ENCODE measurements at places on chromosomes 1 and 21.

GRCh38 chr21:35510957-35511695 lies 462.0 kb upstream of the RUNX1 start:
- no peak for DNase-seq

GRCh38 chr1:94821636-94822305 lies 1.6 kb downstream of the SLC44A3 start:
- no peak for DNase-seq

- DNase-seq = no peak
These were observed 1.4 kb upstream of the SPRR2E start for GRCh38 chr1:153095764-153096163.

- DNase-seq = no peak
These were observed 104.6 kb downstream of the LAMC2 start for GRCh38 chr1:183290628-183291027.

DNA sequence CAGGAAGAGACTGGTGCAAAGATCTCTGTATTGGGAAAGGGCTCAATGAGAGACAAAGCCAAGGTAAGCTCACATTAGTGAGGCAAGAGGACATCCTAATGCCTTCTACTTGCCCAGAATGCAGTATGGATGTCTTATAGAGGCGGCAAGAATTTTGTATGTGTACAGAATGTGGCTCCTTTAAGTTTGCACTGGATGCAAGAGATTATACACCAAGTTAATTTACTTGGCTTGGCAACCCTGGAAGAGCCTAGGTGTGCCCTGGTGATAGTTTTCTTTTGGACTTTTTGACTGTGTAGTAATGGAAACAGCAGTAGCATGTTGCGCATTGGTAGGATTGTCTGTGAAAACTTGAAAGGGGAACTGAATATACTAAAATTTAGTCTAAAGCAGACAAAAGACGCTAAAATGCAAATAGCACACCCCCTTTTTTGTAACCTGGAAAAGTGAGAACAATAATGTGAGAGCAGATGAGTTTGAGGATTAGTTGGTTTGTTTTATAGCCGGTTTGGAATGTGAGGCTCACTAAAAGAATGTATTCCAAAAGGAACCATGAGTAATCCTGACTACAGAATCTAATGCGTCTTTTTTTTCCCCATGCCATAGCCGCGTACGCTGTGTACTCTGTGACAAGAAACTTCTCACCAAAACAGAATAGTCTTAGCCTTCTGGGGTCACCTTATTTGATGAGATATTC lies 18.1 kb downstream of the KHDRBS1 start:
- DNase-seq = no peak

DNA sequence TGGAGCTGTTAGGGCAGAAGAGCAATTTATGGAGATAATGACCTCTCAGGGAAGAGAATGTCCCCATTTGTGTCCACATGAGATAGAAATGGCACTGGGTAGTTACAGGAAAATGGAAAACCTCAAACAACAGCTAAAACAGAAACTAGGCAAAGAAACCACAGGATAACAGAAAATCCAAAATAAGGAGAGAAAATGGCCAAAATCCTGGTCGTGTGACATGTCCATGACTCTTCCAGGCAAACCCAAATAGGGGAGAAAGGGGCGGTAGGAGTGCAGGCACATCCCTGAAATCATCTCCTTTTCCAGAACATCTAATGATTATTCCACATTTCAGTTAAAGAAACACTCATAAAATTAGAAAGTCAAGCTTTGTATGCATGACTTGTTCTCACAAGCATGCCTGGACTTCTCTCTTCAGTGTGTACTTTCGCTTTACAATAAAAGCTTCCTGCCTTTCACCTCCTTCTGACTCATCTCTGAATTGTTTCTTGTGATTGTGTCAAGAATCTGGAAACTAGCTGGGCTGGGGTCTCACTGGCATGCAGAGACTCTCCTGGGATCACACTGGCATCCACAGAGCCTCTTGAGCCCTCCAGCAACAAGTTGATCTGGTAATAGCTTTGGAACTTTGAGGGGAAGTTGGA lies 171.4 kb upstream of the ZP4 start:
- no peak for DNase-seq

GRCh38 chr1:239098400-239099037 lies 287.8 kb upstream of the CHRM3 start:
- no peak for DNase-seq

DNA sequence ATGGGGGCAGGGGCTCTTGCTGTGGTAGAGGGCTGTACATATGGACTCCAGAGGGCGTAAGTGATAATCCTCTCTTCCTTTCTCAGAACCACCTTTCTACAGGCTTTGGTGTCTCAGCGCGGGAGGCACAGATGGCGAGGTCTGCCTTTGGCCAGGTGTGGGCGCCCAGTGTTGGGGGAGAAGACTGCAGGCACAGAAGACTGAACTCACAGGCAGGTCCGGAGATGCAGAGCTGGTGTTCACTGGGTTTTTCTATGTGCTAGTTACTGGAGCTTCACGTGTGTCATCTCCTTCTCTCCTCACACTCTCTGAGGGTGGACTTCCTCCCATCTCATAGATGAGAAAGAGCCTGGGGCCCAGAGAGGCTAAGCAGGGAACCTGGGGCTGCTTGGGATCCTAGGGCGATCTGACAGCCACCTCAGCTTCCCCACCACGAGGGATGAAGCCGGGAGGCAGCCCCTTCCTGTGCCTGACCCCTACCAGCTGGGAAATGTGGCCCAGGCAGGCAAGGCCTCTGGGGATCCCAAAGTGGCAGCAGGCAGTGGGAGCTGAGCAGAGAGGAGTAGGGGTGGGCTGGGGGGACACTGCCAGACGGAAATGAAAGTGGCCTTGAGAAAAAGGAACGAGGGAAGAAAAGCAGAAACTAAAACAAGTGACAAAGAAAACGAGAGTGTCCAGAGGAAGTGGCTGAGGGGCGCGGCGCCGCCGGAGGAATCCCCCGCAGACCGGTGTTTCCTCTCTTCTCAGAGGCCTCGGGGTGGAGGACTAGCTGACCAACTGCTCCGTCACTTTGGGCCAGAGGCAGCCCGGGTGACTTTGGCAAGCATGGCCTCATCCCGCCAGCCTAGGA lies 191.6 kb downstream of the HIVEP3 start:
- DNase-seq = no peak

GRCh38 chr1:245397771-245398170 lies 243.0 kb downstream of the KIF26B start:
- no peak for DNase-seq

DNA sequence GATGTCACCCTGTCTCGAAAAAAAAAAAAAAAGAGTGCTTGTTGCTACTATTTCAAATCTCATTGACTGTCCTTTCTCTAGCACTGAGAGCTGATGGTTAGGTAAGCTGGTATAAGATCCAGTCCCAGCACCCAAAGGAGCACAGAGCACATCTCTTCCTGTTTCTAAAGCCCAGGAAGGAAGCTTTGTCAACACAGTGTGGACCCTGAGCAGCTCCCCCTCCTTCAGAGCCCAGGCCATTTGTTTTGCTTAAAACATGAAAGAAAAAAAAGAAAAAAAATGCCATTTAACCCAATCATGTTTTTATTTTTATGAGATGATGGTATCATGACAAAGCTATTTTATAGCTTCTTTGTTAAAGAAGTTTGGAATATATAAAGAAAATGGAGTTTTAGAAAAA lies 184.1 kb upstream of the DUSP10 start:
- no peak for DNase-seq

GRCh38 chr1:59697150-59697800 lies 117.5 kb upstream of the HOOK1 start:
- DNase-seq = no peak

DNA sequence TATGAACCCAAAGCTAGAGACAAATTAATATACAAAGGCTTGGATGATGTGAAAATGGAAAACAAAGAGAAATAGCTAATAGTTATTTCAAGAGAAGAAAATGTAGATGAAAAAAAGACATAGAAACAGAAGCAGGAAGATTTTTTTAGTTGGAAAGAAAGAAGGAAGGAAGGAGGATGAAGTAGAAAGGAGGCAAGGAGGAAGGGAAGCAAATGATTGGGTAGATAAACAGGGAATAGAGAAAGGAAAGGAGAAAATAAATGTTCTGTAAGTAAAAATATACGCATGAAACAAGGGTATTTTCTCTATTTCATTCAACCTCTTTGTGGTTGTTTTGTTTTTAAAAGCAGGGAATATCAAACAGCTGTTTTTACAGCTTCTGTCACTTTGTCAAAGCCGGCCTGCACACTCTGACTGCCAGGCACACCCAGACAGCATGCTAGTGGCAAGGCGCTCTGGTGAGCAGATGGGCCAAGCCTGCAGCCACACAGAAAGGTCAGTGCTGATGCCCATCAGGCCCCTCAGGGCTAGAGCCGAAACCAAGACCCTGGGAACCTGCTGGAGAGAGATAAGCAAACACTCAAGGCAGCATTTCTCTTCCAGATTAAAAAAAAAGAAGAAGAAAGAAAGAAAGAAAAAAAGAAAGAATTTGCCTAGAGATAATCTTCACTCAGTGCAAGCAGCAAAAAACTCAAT lies 72.9 kb upstream of the CTTNBP2NL start:
- no peak for DNase-seq

GRCh38 chr1:65178235-65178634 lies 30.2 kb downstream of the AK4 start:
- no peak for DNase-seq

DNA sequence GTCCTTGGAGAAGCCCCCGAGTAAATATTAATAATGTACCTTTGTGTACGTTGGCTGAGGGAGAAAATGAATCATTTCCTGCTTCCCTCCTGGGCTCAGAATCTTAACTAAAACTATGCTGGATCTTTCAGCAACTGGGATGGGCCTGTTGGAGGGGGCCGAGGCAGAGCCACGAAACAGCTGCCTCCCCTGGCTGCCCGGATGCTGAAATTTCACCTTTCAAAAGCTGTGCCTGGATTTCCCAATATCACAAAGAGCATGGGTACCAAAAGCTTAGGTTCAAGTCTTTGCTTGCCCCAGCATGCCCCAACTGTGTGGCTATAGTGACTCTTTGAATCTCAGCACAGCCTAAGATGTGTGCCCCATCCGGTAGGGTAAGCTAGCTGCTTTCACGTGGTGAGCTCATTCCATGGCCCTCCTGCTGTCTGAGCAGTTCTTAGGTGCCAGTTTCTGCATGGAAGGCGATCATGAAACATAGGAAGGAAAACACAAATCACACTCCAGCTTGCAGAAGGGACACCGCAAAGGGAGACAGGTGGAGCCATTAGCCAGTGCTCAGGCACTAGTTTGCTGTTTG lies 473.5 kb downstream of the PTPRU start:
- DNase-seq = peak; percentile 39

- peak; percentile 83 for DNase-seq
These were observed 1.5 kb upstream of the COL16A1 start for GRCh38 chr1:31705080-31705866.

- no peak for DNase-seq
These were observed 50.5 kb upstream of the LAX1 start for GRCh38 chr1:203714446-203714845.

GRCh38 chr1:196661345-196661744 lies 9.5 kb downstream of the CFH start:
- DNase-seq = no peak

GRCh38 chr1:103363008-103363365 lies 162.5 kb upstream of the RNPC3 start:
- DNase-seq = no peak

- no peak for DNase-seq
These were observed 5.3 kb downstream of the PRDM16 start for GRCh38 chr1:3074297-3074741.

DNA sequence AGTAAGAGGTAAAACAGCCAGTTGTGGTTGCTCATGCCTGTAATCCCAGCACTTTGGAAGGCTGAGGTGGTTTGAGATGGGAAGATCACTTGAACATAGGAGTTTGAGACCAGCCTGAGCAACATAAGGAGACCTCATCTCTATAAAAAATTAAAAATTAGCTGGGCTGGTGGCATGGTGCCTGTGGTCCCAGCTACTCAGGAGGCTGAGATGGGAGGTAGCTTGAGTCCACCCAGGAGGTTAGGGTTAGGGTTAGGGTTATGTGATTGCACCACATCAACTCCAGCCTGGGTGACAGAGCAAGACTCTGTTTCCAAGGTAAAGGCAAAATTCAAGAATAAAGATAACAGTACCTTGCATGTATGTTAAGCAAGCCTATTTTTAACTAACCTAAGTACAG lies 3.5 kb downstream of the SAMSN1 start:
- no peak for DNase-seq

DNA sequence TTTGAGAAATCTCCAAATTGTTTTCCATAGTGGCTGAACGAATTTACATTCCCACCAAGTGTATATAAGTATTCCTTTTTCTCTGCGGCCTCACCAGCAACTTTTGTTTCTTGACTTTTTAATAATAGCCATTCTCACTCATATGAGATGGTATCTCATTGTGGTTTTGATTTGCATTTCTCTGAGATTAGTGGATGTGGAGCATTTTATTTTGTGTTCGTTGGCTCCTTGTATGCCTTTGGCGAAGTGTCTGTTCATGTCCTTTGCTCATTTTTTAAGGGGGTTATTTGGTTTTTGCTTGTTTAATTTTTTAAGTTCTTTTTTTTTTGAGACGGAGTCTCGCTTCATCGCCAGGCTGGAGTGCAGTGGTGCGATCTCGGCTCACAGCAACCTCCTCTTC lies 45.1 kb upstream of the MPC2 start:
- DNase-seq = no peak

- no peak for DNase-seq
These were observed 21.7 kb upstream of the IL12RB2 start for GRCh38 chr1:67285780-67286488.

- DNase-seq = no peak
These were observed 24.9 kb downstream of the TMEM63A start for GRCh38 chr1:225857256-225857655.

DNA sequence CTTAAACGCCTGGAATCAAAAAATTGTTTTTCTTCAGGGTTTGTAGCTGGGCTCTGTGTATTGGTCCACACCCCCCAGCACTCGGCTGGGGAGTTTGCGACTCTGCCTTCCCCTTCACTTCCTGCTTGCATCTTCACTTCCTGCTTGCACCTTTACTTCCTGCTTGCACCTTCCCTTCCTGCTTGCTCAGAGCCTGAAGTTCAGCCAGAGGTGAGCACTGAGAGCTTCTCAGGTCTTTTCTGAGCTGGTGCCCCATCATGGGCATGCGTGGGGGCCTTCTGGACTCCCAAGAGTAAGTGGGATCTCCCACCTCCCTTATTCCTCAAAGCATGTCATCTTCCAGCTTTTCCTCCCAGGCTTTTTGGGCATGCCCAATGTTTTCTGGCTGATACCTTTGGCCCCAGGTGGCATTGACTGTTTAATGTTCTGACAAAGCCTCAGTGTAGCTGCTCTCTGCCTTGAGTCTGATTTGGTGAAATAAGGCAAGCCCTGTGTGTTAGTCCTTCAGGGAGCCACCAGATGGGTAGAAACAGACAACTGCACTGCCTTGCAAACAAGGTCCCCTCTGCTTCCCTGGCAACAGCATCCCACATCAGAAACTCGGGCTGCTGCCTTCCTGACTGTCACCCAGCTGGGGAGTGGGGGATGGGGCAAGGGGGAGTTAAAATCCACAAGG lies 3.5 kb downstream of the KRTAP10-2 start:
- DNase-seq = peak; percentile 68

DNA sequence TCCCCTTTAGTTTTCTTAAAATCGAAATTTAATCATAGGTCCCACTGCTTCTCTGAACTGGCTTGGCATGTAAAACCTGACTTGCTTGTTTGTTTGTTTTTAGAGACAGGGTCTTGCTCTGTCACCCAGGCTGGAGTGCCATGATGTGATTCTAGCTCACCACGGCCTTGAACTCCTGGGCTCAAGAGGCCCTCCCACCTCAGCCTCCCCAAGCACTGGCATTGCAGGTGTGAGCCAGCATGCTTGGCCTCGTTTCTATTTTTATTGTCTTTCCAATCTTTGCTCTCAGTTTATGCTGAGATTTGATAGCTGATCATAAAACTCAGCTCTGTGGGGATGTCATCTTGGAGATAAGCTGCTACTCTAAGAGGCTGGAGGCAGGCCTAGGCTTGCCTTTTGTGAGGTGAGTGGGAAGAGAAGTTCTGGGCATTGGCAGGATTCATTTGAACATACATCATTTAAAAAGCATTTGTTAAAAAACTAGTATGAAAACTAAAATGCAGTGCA lies 51.5 kb upstream of the GCLM start:
- DNase-seq = no peak

Measured in activated effector memory CD4-positive, alpha-beta T cell treated with anti-CD3 and anti-CD28 coated beads, Interleukin-2, amount 50 U/mL, for 16 hours (primary cell).